ENCODE measurements at places on chromosomes 2 and 18.
A peak's percentile ranks its signal among the peaks of the same experiment; 100 is the strongest.

- no peak for DNase-seq
Observed at GRCh38 chr2:108323619-108324018, 34.9 kb downstream of the SULT1C2 start.

DNA sequence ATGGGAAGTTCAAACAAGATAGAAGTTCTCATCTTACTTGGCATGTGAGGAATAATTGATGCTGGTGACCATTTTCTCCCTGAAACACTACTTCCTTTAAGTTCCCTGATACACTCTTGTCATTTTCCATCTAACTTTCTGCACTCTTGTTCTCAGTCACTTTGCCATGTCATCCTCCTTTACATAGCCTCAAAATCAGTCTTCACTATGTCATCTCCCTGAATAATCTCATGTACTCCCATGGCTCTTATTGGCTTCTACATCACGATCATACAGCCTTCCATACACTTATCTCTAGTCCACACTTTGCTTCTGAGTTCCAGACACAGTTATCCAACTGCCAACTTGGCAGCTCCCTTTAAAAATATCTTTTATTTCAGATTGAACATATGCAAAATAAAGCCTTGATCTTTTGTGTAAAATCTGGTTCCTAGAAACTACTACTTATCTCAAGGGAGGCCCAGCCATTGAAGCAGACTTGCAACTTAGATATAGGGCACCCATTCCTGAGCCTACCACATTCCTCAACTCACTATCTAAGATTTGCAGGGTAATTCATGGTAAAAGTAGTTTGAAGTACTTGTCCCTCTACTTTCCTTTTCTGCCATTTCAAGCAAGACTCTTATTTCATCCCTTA is 1070.2 kb upstream of the NXPH2 start:
- no peak for DNase-seq

DNA sequence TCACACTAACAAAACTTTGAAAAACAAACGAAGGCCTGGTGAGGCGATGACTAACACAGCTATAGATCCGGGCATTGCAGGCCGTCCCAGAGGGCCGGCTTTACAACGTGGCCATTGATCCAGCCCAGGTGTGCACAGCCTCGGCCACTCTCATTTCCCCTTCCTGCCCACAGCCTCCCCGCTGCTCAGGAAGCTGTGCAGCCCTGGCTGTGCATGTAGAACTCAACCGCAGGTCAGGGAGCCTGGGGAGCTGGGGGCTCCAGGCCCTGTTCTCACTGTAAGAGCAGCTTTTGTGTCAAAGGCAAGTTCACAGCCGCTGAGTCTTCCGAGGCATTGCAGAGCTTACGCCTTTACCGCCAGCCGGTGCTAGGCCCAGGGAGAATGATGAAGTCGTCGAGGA is 87.2 kb downstream of the LONRF2 start:
- DNase-seq = peak; percentile 18

GRCh38 chr18:46767217-46767616 is 10.4 kb upstream of the ST8SIA5 start:
- DNase-seq = no peak

DNA sequence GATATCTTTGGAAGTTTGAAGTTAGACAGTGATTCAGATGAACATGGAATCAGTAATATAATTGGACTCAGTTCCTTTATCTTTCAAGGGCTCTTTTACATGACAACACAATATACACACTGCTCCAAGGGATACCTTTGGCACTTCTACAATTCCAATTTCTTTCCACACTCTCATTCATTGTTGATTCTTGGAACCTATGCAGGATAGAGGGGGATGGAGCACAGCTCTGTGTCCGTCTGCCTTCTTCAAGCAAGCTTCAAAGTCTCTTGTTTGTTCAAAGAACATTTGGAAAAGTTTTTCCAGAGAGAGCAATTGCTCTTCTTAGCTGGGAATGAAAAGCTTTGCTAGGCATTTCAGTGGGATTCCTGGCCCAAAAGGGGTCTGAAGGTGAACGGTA is 276.2 kb upstream of the ZEB2 start:
- no peak for DNase-seq

Data from activated CD4-positive, alpha-beta memory T cell treated with anti-CD3 and anti-CD28 coated beads, Interleukin-2, amount 10 ng/mL, durations not matched to agents 7 days and 5 days (primary cell).